Breast epithelium (tissue), 4 donors: ENCODE measurements at places on chromosomes 6 and 20. TPM values are rescaled to one million over a fixed set of nuclear protein-coding genes. Genes with fewer than 3 reads are reported as not detected.

PGBD1 gene
- 4.2 TPM for total RNA-seq

FILIP1 gene
- total RNA-seq: 4.3 TPM

CYB5R4 gene
- total RNA-seq: 7.8 TPM

TAB2 gene
- total RNA-seq: 91.0 TPM

KCNK16 gene
- total RNA-seq: not detected

TEAD3 gene
- 28.2 TPM for total RNA-seq

METTL24 gene
- total RNA-seq: 6.6 TPM

DNA sequence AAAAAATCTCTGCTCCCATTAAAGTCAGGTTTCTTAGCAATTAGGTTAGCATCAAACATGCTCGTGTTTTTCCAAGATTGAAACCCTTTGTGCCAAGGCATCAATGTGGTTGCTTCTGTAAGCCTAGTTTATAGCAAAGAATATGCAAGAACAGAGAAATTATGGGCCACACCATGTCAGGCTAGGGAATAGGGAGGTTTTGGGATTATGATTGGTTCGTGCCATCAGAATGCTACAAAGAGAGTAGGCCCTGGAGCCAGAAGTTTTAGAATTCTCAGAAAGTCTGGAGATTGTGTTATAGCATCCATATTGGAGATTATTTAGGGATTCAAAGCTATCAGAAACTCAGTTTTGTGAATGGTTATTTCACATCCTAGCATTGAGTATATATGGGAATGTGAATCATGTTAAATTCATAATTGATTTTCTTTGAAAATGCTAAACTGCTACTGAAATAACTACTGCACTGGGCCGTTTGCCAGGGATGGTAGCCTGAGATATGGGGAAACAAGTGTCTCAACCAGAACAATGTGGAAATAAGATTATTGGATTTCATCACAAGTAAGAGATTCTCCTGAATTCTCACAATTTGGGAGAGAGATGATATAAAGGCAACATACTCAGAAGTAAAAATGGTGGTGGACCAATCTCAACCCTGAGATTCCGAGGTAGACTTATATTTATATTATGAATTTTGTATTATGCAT, 45.3 kb downstream of the ZNF292 start:
- no peak for DNase-seq

- no peak for DNase-seq
Measured at GRCh38 chr6:40268614-40269013, 318.6 kb downstream of the LRFN2 start.

- no peak for DNase-seq
Measured at GRCh38 chr6:22826961-22827360, 257.6 kb downstream of the HDGFL1 start.

- DNase-seq: no peak
Measured at GRCh38 chr20:35155936-35156335, 8.8 kb upstream of the EDEM2 start.

DNA sequence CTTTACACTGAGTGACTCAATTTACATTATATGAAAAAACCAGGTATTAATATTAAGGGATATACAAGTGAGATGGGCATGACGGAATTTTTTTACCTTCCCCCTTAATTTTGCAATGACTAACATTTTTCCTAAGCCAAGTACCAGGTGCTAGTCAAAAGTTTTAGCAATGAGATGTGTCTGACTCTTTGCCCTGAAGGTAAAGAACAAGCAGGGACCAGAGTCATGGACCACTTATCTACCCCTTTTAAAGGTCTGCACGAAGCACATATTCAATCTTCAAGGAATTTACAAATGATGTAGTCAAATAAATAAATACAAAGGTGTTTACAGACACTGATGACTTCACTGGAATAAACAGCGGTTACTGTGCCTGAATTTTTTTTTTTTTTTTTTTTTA, 1.4 kb downstream of the GLO1 start:
- no peak for DNase-seq

GRCh38 chr20:53621482-53622246, 28.0 kb upstream of the ZNF217 start:
- DNase-seq: no peak

DNA sequence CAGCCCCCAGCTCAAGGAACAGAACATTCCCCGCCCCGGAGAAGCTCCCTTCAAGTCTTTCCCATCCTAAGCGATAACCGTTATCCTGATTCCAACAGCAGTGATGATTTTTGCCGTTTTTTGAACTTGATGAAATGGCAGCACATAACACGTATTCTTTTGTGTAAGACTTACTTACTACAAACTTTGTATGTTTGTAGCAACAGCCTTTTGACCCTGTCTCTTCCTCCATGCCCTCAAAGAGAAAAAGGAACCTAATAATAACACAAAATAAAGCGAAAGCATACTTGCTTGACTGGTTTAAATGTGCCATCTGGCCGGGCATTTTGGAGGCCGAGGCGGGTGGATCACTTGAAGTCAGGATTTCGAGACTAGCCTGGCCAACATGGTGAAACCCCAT, 26.4 kb upstream of the SLC9A8 start:
- DNase-seq: no peak

DNA sequence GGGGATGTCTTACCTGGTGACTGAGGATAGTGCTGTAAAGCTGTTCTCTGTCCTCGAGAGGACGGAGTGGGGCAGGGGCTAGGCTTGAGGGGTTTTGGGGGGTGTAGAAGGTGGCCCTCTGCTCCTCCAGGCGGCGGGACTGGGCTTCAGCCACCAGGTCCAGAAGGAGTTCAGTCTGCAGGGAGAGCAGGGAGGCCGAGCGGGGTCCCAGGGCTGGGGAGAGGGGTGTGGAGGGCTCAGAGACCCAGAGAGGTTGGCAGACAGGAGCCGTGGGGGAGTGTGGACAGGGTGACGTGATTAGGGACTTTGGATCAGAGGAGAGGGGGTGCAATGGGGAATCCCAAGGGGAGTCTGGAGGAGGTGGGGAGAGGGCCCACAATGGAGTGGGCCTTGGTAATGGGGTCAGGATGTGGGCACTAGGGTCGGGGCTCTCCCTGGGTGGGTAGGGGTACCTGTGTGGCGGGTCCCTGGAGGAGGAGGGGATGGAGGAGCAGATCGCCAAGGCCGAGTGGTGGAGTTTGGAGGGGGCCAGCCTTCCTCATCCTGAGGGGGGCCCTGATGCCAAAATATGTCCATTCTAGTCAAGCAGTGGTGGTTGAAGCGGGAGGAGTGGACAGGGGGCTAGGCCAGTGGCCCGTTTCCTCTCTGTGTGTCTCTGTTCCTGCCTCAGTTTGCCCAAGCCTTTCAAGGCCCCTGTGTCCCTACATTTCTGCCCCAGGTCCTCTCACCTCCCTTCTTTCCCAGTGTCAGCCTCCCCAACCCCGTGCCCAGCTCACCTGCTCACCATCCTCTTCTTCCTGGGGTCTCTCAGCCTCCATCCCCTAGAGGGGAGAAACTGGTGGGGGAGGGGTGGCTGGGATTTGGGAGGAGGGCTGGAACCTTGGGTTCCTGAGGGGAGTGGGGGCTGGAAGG, 491 bp downstream of the GPSM3 start:
- no peak for DNase-seq

DNA sequence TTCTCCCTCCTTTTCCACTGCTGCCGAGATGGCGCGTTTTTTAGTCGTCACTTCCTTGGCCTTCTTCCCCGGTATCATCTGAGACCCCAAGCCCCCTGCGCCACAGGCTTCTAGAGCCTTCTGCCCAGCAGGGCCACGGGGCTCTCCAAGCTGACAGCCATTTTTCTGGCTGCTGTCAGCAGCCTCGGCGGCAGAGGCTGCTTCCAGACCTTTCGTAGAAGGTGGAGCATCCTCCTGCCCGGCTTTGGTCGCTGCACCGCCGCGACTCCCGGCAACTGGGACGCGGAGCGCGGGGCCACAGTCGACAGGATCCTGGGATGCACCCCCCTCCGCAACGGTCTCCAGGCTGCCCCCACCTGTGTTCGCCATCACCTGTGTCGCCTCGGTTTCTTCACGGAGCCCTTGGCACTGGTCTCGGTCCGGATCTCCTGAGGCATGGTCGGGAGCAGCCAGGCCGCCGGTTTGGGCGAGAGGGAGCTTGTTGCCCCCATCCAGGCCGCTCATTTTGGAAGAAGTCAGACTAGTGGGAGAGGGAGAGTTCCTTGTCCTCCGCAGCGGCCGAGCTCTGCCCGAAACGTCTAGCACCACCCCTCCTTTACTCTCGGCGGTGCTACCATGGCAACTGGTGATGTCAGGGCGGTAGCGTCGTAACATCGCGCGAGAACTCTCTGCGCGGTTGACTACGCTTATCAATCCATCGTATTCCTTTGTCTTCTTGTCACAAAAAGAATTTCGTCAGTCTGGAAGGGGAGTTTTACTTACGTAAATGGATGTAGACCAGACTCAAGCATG, at the start of gene TSPYL4:
TSS of gene TSPYL4 (minus strand) at position 571 of the 792 bp plus-strand sequence. CDS start at position 504, 67 bp downstream.
- peak; percentile 94 for DNase-seq

GRCh38 chr6:20266851-20267608, 54.8 kb upstream of the MBOAT1 start:
- no peak for DNase-seq

- DNase-seq: no peak
Measured at GRCh38 chr20:36654506-36654905, 8.5 kb upstream of the SLA2 start.

- DNase-seq: no peak
Measured at GRCh38 chr6:118886641-118887040, 7.3 kb upstream of the ASF1A start.

DNA sequence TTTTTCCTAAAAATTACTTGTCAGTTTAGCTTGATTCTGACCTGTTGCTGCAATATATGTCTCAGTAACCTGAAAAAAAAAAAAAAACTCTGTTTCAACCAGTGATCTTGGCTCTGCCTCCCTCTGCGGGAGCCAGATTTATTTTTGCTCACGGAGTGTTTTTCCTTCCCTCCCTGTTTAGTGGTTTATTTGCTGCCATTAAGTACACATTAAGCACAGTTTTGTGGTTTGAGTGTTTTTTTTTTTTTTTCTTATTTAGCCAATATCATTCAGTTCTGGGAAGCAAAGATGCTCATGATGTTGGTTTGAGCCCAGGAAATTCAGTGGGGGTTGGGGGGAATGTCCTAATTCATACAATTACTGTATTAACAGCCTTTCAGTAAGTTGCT, 110.1 kb upstream of the GPR6 start:
- DNase-seq: no peak

DNA sequence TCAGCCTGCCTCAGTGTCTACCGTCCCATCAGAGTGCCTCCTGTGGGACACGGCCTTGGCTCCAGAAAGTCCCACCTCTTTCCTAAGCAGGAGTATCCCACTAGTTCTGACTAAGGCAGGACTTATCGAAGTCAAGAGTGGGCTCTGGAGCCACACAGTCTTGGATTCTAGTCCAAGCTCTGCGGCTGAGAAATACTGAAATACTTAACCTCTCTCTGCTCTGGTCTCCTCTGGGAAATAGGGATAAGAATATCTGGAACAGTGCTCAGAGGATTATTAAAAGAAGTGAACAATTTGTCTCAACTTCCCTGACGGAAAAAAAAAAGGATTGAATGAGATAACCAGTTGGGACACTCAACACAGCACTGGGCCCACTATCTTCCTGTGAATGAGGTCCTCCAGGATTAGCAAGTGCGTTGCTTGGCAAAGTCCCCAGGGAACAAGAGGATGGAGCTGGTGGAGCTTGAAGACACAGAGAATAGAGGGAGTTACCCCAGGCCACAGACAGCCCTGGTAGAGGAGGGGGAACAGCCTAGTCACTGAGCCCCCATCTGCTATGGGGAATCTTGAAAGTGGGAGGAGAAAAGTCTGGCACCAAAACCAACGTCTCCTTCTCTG, 34.6 kb upstream of the FOXP4 start:
- DNase-seq: no peak

DNA sequence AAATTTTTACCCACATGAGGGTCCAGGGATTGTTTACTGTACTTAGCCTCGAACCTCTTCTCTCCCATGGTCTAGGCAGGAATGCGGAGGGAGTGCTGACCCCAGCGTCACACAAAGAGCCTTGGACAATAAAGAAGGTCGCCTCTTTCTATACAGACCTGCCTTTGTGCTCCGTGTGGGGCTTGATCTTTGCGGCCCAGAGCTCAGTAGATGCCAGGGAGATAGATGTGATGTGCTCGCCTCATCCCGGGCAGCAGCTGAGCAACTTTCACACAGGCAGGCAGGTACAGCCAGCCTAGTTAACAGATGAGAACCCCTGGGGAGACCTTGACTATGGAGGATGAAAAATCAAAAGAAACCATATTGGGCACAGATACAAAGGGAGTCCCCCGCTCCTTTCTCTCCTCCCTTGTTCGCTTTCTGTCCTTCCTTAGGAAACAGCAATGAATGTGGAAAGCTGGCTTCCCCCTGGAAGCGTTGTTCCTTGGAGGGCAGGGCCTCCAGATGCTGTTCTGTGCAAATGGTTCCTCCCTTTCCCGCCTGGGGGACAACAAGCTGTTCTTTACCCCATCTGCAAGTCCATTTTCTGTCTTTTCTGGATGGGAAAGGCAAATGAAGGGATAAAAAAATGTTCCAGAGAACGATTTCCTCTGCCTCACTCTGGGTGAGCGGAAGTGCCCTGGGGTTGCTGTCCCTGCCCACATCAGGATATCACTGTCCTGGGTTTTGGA, 128.3 kb downstream of the OLIG3 start:
- DNase-seq: no peak
